Naive thymus-derived CD4-positive, alpha-beta T cell (primary cell): ENCODE measurements at places on chromosomes 12 and 14. TPM values are rescaled to one million over a fixed set of nuclear protein-coding genes. Genes with fewer than 3 reads are reported as not detected.

DNA sequence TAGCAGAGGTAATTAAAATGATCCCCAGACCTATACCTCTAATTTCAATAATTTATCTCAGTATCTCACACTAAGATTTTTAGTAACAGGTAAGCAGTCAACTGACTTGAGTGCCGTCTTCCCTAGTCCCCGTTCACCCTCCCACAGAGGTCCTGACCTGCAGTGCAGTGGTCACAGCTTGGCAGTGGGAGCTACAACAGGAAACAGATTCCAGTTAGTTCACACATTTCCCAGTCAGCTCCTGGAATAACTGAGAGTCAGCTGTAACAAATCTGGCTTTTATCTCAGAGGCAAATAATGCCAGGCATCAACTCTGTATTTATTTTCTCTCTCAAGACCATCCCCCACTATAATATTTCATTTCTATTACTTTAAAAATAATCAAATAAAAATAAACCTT, 308.2 kb downstream of the ATP23 start:
- no peak for DNase-seq
- no peak overlapping the region for H3K27ac ChIP-seq
- H3K4me3 ChIP-seq = no peak overlapping the region
- no peaks in the 10 kb centered on the region for H3K27me3 ChIP-seq

- H3K27me3 ChIP-seq = no peaks in the 10 kb centered on the region
- no peak overlapping the region for H3K27ac ChIP-seq
- no peaks in the 10 kb centered on the region for H3K4me1 ChIP-seq
- DNase-seq = no peak
Observed at GRCh38 chr14:92959189-92959531, 36.2 kb downstream of the CHGA start.

DNA sequence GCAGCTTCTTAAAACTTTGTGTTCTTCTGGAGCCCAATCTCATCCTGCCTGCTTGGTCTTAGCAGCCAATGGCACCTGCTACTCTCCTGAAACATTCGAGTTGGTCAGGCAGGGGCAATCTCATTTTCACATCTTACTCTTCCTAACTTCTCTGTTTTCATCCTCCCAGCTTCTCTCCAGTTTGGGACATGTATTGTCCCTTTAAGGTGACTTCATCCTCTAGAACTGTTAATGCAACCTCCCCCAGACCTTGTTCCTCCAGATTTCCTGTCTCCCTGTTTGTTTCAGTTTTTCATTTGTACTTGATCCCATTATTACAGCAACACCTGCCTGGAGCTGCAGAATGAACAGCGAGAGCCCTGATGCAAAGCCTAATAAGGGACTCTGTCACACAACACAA, 31.3 kb downstream of the SERPINA11 start:
- no peak overlapping the region for H3K4me3 ChIP-seq
- no peaks in the 10 kb centered on the region for H3K27me3 ChIP-seq
- no peaks in the 10 kb centered on the region for H3K36me3 ChIP-seq
- H3K27ac ChIP-seq = no peak overlapping the region

- H3K4me1 ChIP-seq = no peaks in the 10 kb centered on the region
- no peak overlapping the region for H3K4me3 ChIP-seq
- no peak overlapping the region for H3K27ac ChIP-seq
- no peak for DNase-seq
- H3K36me3 ChIP-seq = no peaks in the 10 kb centered on the region
Observed at GRCh38 chr14:33127531-33127930, 188.9 kb downstream of the NPAS3 start.

DNA sequence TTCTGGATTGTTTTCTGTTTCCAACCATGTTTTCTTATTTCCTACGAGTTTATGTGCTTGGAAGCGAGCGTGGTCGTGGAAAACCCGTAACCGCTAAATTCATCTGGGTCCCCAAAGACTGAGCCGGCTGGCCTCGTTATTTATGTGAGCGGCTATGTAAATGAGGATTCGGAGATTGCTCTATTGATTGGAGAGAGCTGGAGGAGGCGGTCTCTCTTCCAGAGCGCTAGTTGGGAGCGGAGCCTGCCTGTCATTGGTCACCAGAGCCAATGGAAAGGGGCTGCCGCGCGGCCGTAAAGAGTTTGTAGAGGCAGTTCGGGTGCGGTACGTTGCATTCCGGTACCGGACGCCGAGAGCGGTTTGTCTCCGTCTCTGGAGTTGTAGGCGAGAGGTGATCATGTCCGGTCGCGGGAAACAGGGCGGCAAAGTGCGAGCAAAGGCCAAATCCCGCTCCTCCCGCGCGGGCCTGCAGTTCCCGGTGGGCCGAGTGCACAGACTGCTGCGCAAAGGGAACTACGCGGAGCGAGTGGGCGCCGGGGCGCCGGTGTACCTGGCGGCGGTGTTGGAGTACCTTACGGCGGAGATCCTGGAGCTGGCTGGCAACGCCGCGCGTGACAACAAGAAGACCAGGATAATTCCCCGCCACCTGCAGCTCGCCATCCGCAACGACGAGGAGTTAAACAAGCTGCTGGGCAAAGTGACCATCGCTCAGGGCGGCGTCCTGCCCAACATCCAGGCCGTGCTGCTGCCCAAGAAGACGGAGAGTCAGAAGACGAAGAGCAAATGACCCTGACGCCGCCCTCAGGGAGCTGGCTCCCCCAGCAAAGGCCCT, 29.0 kb downstream of the WBP11 start:
- H3K27me3 ChIP-seq = no peaks in the 10 kb centered on the region
- H3K36me3 ChIP-seq = no peaks in the 10 kb centered on the region
- DNase-seq = peak; percentile 84
- H3K4me1 ChIP-seq = peaks cover 11% of the 10 kb centered on the region

DNA sequence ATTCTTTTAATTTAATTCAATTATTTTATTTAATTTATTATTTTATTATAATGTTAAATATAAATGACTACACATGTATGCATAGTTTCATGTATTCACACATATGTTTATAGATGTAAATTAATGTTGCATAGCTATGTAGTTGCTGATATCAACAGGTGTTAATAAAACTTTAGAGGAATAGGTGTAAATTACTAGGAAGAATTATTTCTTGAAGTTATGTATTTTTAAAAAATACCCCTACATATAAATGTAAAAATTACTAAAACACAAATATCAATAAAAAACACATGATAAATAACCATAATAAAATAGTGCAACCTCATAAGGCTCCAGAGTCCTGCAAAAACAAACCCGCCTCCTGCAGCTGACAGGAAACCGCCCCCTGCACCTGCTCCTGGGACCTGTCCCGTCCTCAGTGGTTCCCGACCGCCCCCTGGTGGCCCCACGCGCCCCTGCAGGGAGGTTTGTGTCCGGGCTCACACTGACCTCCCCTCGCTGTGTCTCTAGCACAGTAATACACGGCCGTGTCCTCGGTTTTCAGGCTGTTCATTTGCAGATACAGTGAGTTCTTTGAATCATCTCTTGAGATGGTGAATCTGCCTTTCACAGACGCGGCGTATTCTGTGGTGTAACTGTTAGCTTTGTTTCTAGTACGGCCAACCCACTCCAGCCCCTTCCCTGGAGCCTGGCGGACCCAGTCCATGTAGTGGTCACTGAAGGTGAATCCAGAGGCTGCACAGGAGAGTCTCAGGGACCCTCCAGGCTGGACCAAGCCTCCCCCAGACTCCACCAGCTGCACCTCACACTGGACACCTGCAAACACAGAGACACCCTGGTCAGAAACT, 1264.0 kb downstream of the TMEM121 start:
- H3K27ac ChIP-seq = no peak overlapping the region
- DNase-seq = peak; percentile 36
- no peak overlapping the region for H3K4me3 ChIP-seq

- no peak overlapping the region for H3K27ac ChIP-seq
- peaks cover 15% of the 10 kb centered on the region for H3K4me1 ChIP-seq
- no peaks in the 10 kb centered on the region for H3K36me3 ChIP-seq
- H3K27me3 ChIP-seq = no peaks in the 10 kb centered on the region
Observed at GRCh38 chr14:80956922-80957321, 1.5 kb downstream of the TSHR start.

GRCh38 chr12:49470986-49471385, 67.8 kb upstream of the KCNH3 start:
- no peak overlapping the region for H3K27ac ChIP-seq
- H3K27me3 ChIP-seq = no peaks in the 10 kb centered on the region
- no peak for DNase-seq
- no peaks in the 10 kb centered on the region for H3K4me1 ChIP-seq
- no peaks in the 10 kb centered on the region for H3K36me3 ChIP-seq
- H3K4me3 ChIP-seq = no peak overlapping the region

- DNase-seq = no peak
- no peaks in the 10 kb centered on the region for H3K4me1 ChIP-seq
Observed at GRCh38 chr14:65753061-65753460, 340.5 kb downstream of the FUT8 start.

DNA sequence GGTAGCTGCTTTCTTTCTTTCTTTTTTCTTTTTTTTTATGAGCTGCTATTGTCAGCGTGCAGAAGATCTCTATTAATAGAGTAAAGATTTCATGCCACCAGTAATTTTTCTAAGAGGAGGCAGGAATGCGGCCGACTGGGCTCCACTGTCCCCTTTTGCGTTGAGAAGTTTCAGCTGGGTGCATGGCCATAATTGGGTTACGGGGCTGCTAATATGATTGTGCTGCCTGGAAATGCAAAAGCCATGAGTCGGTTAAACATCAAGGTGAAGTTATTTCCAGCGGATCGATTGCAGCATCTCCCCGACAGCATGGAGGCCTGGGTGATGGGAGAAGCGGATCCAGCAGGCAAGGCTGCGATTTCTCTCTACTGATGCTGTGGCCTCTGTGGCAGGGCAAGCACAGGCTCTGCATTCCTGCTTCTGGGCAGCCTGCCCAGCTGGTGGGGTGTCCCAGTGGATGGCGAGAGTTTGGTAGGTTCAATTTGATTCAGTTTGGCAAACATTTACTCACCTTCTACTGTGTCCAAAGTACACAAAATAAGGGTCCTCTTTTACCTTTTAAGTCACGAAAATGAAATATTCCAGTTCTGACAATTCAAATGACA, 54.4 kb upstream of the PRMT8 start:
- no peaks in the 10 kb centered on the region for H3K36me3 ChIP-seq
- no peak overlapping the region for H3K27ac ChIP-seq
- no peaks in the 10 kb centered on the region for H3K4me1 ChIP-seq
- H3K4me3 ChIP-seq = no peak overlapping the region
- no peaks in the 10 kb centered on the region for H3K27me3 ChIP-seq

GRCh38 chr12:31470459-31470858, 120.5 kb downstream of the DENND5B start:
- H3K27ac ChIP-seq = no peak overlapping the region
- H3K27me3 ChIP-seq = no peaks in the 10 kb centered on the region
- H3K36me3 ChIP-seq = no peaks in the 10 kb centered on the region
- DNase-seq = no peak
- H3K4me3 ChIP-seq = no peak overlapping the region

DNA sequence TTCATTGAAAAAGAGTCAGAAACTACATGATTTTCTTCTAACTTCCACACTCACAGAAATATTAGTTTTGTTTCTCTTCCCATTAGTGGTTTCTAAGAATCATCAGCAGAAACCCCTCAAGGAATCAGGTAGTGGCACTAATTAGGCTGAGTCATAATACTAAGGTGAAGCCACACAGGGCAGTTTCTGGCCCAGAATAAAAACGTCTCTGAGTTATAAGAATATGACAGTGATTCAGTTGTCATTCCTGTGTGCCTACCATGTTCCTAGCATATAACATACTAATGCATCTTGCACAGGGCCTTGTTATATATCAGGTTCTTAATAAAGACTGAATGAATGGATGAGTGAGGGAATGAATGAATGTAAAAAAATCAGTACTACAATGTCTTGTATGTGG, 206.0 kb upstream of the PLEKHG7 start:
- H3K4me1 ChIP-seq = no peaks in the 10 kb centered on the region
- no peaks in the 10 kb centered on the region for H3K27me3 ChIP-seq
- H3K27ac ChIP-seq = no peak overlapping the region
- no peak for DNase-seq
- no peak overlapping the region for H3K4me3 ChIP-seq
- H3K36me3 ChIP-seq = no peaks in the 10 kb centered on the region

DNA sequence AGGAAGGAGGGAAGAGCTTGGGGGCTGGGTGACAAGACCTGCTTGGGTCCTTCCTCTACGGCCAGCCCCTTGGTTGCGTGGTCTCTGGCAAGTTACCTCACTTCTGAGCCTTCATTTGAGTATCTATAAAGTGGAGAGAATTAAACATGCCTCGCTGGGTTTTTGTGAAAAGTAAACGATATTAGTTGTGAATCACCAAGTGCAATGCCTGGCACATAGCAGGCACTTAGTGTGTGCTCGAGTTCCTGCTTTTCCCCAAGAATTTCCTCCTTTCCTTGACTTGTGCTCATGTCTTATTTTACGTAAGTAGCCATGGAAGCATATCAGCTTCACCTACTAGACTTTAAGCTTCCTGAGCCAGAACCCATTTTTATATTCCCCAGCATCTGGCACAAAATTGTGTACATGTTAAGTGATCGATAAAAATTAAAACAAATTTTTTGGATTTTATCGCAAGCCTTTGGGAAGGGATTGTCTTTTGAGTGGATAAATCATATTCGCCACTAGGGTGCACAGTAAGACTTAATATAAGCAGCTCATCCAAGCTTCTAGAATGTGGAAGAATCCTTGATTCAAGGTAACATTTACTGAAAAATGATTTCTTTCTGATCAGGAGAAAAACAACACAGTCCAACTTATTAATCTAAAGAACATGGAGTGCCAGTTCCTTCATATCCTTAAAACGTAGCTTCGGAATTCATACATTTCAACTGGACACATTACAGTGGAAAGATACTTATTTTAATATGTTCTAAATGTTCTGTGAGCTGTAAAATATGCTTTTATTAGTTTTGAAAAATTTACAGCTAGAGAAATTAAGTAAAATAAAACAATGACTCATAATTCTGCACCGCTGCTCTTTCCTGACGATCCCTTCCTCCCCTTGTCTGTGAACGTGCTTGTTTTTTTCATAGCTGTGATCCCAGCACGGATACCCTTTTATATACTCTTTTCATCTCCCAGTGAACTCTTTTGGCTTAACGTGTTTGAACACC, 62.0 kb downstream of the SLC25A47 start:
- no peaks in the 10 kb centered on the region for H3K27me3 ChIP-seq
- no peaks in the 10 kb centered on the region for H3K36me3 ChIP-seq
- no peak overlapping the region for H3K4me3 ChIP-seq
- H3K4me1 ChIP-seq = peaks cover 11% of the 10 kb centered on the region
- no peak overlapping the region for H3K27ac ChIP-seq
- DNase-seq = no peak

GRCh38 chr14:92659765-92660561, 88.5 kb downstream of the LGMN start:
- peaks cover 27% of the 10 kb centered on the region for H3K4me1 ChIP-seq
- H3K27me3 ChIP-seq = no peaks in the 10 kb centered on the region
- H3K27ac ChIP-seq = peak overlapping the region; percentile 90
- no peak for DNase-seq
- H3K4me3 ChIP-seq = no peak overlapping the region

GRCh38 chr12:19744705-19745218, 305.5 kb downstream of the AEBP2 start:
- no peaks in the 10 kb centered on the region for H3K27me3 ChIP-seq
- H3K4me1 ChIP-seq = no peaks in the 10 kb centered on the region
- H3K4me3 ChIP-seq = no peak overlapping the region

- no peak overlapping the region for H3K27ac ChIP-seq
- H3K4me3 ChIP-seq = no peak overlapping the region
- no peaks in the 10 kb centered on the region for H3K36me3 ChIP-seq
Observed at GRCh38 chr14:76551906-76552305, 176.0 kb downstream of the ESRRB start.

Gene BEGAIN
- total RNA-seq = 1.8 TPM

Gene AQP6
- not detected for total RNA-seq

Gene WNT5B
- total RNA-seq = 0.29 TPM

Gene FANCM
- 9.1 TPM for total RNA-seq

Gene TBX5
- total RNA-seq = not detected

Gene PPFIA2
- total RNA-seq = not detected

Gene ITGB7
- total RNA-seq = 408 TPM

Gene FOXG1
- total RNA-seq = not detected

Gene FAM181A
- not detected for total RNA-seq

Gene LRP1-AS
- total RNA-seq = not detected
